DMS153 (cell line): ENCODE measurements at places on chromosomes 3 and 15.

GRCh38 chr3:31249545-31249944 is 283.2 kb upstream of the STT3B start:
- no peak for DNase-seq

DNA sequence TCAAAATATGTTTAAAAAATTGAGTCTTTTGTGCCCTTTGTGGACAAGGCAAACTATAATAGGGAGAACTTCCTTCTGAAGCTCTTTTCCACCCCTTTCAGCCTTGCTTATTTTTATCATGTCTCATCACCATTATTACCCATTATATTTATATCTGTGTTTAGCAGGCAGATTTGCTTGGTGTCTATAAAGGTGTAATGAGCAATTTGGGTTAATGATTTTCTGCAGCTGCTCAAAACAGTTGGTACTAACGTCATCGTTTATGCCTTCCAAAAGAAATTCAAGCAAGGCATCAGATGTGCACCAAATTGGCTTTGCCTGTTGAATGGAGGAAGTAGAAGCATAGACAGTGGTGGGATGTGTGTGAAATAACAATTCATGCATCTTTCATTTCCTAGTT is 483.7 kb upstream of the SGO1 start:
- DNase-seq, result no peak

DNA sequence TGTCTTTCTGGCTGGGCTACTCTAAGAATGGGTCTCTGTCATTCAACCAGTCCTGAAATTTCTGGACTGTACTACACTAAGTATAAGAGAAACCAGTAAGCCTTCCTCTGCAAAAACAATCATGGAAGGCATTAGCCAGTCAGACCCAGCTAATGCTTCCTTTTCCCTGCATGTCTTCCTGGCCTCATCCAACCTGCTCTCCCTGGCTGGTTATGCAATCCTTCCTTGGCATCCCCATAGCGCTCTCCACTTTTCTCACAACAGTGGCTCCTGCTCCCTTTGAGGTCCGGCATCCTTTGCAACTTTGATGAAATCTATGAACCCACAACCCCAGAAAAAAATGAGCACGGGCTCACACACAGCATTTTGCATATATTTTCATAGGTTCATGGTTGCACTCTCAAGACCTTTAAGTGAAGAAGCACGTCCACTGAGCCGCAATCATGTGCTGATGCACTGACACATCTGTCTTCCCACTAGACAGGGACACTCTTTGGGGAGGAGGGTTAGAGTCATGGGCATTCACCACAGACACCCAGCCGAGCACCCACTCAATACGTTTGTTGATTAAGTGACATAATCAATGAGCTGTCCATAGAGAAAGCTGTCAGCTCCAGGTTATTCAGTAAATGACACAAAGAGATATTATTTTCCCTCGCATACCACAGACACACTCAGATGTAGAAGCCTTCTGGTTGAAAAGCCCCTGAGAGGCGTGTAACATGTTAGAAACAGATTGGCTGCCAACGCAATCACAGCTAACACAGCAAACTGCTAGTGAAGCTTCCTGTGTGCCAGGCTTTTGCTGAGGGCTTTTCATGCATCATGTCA is 66.7 kb downstream of the PLD1 start:
- DNase-seq, result no peak

DNA sequence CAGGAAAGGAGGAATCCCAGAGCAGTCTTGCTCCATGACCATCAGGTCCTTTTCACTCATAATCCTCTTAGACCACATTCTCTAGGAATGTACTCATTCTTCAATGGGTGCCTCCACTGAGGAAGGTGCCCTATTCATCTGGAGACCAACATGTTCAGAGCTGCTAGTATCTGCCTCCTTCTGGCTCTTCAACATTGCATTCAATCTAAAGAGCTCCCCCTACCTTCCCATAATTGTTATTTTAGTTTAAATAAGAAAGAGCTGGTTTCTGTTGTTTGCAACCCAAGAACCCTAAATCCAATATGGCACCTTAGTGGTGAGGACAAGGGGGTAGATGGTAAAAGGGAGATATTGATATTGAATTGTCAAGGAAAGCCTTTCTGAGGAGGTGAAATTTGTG is 67.6 kb downstream of the SCN11A start:
- no peak for DNase-seq

DNA sequence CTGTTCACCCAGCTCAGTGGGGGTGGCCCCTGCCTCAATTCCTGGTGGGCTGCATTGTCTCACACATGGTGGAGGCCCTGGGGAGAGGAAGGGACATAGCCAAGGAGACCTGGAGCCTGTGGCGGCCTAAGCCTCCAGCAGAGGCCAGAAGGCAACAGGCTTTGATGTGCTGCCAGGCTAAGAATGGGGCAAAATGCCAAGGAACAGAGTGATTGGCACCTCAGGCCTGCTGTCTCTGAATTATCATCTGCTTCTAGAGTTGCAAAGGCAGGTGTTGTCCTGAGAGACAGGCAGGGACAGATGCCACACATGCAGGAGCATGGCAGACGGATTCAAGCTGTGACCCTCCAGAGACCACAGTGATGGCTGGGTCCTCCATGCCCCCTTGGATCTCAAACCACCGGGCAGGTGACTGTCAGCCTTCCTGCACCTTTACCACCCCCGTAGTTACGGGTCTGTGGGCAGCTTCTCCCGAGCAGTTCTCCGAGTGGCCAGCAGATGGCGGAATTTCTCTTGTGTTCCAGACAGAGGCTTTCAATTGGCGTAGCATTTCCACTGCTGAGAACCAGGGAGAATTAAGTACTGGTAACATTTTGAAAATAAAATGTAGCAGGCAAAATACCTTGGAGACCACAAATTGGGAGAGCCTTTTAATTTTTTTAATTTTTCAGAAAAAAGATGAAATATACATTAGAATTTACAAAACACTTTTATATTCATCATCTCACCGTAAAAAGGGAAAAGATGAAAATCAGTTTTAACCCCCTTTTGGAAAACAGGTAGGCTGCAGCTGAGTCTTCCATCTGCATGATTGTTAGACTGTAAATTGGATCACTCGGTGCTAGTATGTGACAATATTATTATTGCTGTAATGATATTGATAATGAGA is 525.5 kb upstream of the CFAP20DC start:
- peak; percentile 51 for DNase-seq

- no peak for DNase-seq
Observed at GRCh38 chr15:92531406-92531805, 124.2 kb downstream of the FAM174B start.

GRCh38 chr3:73727117-73727821 is 102.5 kb upstream of the PDZRN3 start:
- no peak for DNase-seq

DNA sequence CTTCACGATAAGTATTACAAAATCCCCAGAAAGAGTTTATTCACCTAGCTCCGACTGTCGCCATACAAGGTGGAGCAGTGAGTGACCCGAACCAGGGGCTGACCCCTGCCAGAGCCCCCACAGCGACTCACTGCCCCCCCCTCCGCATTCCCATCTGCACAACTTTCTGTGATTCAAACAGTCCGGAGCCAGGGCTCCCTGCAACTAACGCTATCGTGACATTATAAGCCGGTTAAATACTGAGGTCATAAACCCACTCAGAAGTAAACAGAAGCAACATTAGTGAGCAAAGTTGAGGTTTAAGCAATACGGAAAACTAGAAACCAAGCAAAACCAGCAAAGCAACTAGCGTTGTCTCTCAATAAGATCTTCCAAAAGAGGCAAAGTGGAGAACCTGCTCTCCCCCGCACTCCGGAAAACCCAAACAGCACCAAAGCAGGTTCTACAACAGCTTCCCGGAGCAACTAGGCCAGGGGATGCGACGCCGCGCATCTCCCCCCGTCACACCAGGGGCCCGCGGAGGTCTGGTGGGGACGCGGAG is 642 bp downstream of the SCAP start:
- DNase-seq, result no peak

GRCh38 chr3:56835650-56836227 is 34.0 kb upstream of the ARHGEF3 start:
- DNase-seq, result no peak

GRCh38 chr3:119809249-119810017 is 27.5 kb downstream of the NR1I2 start:
- no peak for DNase-seq

DNA sequence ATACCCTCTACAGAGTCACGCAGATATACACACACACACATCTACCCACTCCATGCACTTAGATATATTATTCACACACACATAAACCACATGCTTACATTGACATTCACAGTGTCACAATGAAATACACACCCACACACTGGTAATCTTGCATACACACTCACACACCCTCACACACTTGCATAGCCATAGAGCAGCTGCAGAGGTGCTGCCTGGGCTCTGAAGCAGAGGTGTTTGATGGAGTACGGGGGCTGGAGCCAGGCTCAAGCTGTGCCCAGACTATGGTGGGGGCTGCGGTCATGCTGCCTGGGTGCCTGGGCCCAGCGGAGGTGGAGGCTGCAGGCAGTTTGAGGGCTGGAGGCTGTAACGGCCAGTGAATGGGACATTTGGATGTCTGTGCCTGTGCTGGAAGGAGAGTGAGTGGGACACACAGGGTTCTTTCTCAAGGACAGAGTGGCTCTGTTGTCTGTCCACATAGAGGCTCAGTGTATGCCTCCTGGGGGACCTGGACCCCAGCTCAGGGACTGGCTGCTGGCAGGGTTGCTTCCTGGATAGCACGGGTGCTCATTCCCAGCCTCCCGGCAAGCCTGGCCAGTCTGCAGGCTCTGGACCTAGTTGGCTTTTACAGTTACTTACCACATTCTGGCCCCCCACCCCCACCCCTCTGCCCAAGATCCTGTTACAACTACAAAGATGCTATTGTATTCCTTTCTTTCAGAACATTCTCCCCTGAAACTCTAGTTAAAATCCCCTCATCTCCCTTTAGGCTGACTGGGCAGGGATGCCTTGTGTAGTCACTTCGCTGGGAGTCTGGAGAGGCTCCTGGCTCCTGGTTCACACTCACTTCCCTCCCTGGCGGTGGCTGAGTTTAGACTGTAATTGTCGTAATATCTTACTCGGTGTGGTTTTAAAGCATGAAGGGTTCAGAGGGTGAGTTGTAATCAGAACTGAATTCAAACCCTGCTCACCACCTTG is 12.5 kb downstream of the GASK1A start:
- no peak for DNase-seq

DNA sequence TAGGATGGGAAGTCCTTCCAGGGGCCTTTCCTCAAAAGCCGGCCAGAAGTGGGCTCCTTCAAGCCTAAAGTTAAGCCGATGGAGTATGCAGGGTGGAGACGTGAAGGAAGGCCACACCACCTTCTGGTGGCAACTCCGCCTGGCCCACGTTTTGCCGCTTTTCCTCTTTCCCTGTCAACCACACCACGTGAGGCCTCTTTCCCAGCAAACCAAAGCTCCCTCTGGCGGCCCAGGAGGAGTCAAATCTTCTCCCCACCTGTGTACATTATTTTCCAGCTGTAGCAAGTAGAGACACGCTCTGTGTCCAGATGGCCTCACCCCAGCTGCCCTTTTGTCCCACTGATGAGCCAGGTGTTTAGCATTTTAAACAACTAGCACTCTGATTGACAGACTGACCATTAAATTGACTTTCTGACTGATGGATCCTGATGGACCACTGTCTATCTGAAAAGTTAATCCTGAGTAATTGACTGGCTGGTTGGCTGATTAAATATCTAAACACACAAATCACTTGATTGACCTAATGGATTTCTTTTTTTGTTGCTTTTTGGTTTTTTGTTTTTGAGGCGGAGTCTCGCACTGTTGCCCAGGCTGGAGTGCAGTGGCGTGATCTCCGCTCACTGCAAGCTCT is 59.6 kb upstream of the ZBTB38 start:
- peak; percentile 72 for DNase-seq

DNA sequence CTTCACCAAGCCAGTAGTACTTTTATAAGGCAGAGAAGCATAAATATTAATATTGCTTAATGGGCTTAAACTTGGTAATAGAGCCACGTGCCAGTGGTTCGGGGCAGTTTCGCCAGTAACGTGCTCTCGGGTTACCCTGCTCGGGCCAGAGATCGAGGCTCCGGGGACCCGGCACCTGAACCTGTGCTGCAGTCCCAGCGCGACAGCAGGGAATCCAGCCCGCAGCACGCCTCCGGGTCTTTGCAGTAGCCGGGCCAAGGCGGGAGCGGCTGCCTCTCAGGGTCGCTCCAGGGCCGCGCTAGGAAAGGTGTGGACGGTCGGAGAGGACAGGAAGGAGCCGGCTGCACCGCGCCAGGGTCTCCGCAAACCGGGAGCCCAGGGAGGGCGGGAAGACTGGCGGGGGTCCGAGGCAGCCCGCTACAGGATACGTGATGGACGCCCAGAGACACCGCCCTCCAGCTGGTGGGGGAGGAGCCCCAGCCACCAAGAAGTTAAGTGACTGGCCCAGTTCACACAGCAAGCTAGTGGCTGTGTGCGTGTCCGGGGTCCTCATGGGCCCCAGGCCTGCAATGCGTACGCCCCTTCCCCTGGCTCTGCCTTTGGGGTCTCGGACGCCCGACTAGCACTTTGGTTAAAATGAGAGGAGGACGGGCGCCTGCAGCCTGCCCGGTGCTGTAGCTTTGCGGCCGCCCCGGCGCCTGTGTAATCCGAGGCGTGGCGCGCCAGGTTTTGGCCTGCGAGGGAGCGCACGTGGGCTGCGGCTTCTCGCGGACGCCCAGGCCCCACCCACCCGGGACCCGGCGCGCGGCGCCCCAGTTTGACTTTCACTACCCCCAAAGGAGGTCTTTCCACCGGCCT is 1.2 kb upstream of the PDE8A start:
- peak; percentile 32 for DNase-seq

GRCh38 chr3:156373654-156374053 is 181.3 kb downstream of the SSR3 start:
- no peak for DNase-seq

DNA sequence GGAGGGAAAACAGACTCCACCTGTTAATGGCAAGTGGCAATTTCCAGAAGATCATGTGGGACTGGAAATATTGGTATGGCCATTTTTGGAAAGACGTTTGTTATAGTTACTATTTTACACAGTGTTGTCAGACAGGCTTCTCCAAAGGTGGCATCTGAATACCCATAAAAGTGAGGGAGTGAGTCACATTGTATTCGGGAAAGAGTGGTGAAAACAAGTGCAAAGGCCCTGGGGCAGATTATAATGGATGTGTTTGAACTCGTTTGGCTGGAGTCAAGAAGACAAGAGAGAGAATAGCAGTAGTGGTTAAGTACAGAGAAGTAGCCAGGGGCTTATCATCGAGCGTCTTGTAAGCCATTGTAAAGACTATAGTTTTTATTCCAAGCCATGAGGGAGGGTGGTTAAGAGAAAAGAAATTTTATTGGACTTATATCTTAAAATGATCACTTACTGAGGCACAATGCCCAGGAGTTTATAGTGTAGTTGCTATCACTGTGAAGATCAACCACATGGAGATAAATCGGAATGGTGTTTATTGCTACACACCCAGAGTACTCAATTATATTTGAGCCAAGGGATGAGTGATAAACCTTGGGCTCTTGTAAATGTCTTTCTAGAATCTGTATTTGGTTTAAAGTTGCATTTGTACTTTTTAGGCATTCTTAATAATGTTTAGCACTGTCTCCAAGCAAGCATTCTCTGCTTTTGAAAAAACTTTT is 212.8 kb upstream of the KBTBD8 start:
- DNase-seq, result no peak

DNA sequence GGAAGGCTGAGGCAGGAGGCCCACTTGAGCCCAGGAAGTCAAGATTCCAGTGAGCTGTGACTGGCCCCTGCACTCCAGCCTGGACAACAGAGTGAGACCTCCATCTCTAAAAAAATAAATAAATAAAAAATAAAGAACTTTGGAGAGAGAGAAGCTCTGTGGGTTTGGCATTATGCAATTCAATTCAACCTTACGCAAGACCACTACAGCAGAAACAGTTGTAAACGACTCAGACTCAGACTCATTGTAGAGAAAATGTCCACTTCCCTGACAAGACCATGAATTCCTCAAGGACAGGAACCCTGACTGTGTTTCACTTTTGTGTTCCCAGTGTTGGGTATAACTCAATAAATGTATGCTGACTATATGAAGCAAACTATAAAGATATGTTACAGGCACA is 90.3 kb upstream of the C3orf80 start:
- no peak for DNase-seq
